ENCODE measurements at places on chromosomes 1 and 21.

DNA sequence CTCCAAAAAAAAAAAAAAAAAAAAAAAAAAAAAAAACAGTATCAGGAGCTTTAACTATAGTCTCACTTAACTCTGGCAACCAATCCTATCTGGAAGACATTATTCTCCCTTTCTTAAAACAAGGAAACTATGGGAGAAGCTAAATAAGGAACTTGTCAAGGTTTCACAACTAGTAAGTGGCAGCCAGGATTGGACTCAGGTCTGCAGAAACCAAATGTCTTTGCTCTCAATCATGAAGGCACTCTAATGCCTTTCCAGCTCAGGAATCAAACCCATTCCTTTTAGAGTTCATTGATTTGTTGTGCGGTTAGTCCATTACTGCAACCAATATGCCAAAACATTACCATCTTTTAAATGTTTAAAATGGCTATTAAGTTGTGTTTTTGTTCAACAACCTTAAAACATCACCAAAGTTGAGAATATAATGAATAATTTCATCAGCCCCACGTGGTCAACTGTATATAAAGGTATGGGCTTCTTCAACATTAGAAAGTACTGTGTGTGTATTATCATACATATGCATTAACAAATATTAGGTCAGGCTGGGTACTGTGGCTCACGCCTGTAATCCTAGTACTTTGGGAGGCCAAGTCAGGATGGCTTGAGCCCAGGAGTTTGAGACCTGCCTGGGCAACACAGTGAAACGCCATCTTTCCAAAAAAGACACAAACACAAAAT lies 1.5 kb downstream of the EPRS1 start:
- no peak for DNase-seq

DNA sequence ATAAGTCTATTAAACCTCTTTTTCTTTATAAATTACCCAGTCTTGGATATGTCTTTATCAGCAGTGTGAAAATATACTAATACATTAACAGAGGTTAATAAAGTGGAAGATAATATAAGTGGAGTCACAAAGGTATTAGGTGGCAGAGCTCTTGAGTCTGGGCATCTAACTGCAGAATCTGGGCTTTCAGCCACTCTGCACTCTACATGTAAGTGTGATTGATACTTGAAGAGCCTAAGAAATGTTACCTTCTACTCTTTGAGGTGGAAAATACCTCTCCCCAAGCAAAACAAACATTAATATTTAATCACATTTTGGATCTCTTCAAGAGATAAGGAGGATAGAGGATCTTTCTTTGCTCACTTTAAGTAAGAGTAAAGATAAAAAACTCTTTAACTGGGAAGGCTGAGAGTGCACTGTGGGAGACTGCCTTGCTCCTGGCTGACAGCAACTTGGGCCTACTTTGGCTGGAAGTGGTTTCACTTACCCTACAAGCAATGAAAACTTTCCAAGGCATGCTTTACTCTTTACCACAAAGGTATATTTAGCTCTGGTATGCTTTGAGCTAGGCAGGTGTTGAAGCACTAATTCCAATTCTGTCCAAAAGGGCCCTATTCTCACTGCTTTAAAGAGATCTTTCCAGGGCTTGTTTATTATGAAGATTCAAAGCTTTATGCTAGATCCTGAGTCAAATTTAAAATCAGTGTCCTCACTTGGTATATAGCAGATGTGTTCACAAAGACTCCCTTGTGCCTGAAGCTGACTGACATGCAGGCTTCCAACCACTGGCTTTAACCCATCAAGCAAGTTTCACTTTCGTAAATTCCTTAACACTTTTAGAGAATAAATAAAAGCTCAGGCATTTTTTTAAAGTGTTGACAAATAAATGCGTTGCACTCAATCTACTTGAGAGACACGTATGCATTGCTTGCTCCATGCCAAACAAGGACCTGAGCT lies 245.3 kb upstream of the ZP4 start:
- DNase-seq: no peak

GRCh38 chr1:1117469-1117831 lies 1.6 kb upstream of the C1orf159 start:
- no peak for DNase-seq

DNA sequence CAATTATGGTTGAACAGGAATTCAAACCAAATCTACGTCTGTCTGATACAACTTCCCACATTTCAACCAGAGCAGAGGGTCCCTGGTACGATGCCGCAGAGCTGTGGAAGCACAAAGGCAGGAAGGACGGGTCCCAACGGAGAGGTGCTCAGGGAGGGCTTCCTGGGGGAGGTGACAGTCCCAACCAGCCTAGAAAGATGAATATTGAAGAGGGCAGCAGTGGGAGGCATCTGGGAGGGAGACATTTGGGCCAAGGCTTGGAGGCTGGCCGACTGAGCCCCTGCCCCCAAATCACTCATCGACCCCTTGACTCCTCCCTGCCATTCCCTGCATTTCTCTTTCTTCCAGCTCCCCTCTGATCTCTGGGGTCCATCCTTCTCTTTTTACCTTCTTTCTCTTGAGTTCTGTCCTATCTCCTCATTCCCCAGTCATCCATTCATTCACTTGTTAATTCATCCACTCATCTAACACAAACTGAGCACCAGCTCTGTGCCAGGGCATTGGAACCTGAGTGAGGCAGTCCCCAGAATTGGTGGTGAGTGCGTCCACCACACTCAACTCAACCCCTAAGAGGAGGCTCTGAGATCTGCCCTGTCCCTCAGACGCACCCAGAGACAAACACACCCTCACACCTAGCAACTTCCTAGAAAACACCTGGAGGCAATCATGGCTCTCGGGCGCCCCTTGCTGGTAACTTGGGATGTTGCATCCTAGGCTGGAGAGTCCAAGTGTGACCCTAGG lies 13.2 kb upstream of the CELA3B start:
- peak; percentile 63 for DNase-seq

- no peak for DNase-seq
These were observed 24.5 kb upstream of the KIRREL1 start for GRCh38 chr1:157968946-157969345.

DNA sequence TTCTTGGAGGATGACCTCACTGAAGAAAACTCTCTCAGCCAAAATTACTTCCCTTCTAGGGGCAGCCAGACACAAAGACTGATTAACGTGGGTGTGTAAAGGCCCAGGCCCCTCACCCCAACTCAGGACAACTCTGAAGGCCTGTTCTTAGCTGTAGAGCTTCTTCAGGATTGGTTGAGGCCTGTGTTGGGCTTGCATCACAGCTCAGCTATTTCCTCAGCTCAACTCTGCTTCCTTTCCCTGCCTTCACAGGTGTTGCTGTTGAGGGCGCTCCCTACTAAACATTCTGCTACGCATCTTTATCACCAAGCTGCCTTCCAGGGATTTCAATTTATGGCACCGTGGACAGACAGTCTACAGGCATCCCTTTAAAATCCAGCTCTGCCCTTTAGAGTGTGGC lies 36.8 kb downstream of the MAB21L3 start:
- no peak for DNase-seq

DNA sequence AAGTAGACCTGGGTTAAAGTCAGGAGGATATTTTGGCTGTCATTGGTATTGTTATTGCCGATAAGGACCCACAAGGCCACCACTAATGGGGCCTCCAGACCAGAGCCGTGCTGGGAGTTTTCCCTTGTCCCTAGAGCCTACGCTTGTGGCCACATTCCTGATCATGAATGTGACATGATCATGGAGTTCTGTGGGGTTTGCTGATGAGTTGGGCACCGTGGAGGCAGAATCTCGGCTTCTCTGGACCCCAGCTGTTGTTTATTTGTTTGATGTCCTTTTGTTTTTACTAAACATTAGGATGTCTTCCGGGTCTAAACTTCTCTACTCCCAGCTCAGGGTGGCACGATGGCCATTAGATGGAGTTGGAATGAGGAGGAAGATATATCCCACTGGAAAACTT lies 74.9 kb upstream of the TMPRSS2 start:
- no peak for DNase-seq

GRCh38 chr21:31354604-31355443 lies 10.8 kb upstream of the TIAM1 start:
- no peak for DNase-seq

DNA sequence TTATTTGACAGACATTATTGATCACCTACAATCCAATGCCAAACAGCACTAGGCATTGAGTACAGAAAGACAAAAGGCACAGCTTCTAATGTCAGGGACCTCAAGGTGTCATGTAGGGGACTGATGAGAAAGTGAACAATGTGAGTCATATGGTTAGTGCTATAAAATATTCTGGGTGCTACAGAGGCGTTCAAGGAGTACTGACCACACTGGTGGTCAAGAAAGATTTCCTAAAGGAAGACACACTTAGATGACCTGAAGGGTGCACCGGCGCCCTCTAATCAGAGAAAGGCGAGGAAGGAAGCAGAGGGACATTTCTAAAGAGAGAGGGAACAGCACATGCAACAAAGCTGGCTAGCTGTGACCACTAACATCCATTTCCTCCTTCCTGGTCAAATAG lies 64.9 kb upstream of the F3 start:
- DNase-seq: no peak

- no peak for DNase-seq
These were observed 171.7 kb downstream of the KCNJ6 start for GRCh38 chr21:37744551-37744950.

GRCh38 chr1:177897281-177897997 lies 72.4 kb downstream of the SEC16B start:
- no peak for DNase-seq

DNA sequence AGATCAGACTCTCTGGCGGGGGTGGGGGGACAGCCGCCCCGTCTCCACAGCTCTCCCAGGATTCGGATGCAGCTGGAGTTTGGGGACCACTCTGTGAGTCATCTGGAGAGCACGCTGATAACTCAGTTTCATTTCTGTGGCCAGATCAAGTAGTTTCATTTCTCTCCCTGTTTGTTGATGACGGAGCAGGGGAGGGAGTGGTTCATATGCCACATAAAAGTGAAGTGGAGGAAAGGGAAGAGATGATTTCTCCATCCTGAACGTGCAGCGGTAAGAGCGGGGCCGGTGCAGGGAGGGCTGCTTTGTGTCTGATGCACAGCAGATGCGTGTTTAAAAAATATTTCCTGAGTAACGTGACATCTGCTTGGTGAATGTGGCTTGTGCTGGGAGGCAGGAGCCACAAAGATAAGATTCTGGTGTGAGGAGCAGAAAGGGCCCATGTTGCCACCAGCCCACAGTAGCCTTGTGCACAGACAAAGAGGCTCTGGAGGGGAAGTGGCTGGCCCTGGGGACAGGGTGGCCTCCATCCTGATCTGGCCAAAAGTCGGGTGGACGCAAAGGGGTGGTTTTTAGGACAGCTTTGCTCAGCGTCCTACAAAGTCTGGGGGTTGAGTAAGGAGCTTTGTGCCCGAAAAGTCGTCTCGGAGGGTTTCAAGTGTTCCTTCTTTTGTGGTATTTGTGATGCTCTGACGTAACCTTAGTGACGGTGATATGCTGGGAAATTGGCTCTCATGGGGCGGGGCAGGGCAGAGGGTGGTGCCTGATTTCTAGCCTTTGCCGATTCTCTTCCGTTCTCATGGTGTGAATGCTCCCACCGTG lies at the start of gene MX2:
Gene MX2, plus strand, starts transcription at position 242 of the 819 bp plus-strand sequence. CDS start 14,880 bp downstream, outside the sequence.
- peak; percentile 42 for DNase-seq

DNA sequence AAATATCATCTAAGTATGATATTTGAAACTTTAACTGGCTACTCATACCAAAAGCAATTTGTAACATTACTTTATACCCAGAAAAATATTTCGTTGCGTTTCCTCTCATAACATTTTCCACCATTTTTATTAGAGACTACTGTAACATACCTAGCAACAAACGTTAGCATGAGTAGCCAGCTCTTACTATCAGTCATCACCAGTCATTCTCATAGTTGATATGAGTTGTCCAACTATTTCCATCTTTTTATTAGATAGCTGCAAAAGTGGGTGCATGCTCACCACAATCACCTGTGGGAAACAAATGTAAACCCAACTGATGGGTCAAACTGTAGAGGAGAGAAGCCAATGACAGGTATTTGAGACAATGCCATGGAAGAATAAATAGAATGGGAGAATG lies 114.6 kb downstream of the AKT3 start:
- DNase-seq: no peak

DNA sequence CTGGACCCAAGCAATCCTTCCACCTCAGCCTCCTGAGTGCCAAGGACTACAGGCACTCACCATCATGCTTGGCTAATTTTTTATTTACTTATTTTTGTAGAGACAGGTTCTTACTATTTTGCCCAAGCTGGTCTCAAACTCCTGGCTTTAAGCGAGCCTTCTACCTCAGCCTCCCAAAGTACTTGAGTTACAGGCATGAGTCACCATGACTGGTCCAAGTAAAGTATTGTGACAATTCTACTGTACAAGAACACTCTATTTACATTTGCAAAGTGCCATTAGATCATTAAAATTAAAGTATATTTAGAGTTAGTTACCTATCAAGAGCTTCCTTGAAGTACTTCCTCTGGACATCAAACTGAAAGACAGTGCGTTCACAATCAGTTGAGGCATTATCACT lies 44.8 kb downstream of the NRDC start:
- DNase-seq: no peak

- no peak for DNase-seq
These were observed 33.7 kb downstream of the CDCA8 start for GRCh38 chr1:37725851-37726613.

GRCh38 chr1:2353551-2354438 lies 37.6 kb downstream of the MORN1 start:
- no peak for DNase-seq

DNA sequence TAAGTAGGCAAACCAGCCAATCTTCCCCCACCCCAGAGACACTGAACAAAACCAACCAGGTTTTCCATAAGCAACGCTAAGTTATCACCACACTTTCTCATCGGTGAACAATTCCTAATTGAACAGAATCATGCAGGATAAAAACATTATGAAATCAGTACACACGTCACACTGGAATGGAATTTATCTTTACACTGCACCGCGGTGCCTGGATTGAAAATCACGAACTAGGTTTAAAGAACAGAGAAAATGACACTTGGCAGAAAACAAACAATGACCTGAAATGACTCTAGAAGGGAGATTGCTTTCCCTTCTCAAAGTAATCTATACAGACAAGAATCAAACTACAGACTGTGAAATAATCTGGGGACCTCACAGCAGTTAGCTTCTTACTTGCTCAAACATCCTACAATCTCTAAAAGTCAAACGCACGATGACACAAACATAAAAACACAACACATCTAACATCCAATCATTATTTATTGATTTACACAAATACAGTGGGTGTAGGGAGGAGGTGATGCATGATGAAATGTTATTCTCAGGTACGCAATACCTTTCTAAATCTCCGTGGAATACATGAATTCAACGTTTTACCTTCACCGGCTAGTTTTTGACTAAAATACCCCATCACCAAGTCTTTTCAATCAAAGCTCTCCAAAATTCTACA lies 1.9 kb downstream of the EIF4G3 start:
- no peak for DNase-seq

- DNase-seq: no peak
These were observed 25.7 kb upstream of the SLC30A10 start for GRCh38 chr1:219954052-219954451.

GRCh38 chr1:203743091-203743571 lies 21.9 kb upstream of the LAX1 start:
- no peak for DNase-seq

GRCh38 chr21:15293240-15293639 lies 228.4 kb upstream of the NRIP1 start:
- DNase-seq: no peak

All from GM12891 (cell line).